CD4-positive, alpha-beta T cell treated with Interleukin-1 beta for 1 hour (primary cell): ENCODE measurements at places on chromosomes 11 and 22.
A peak's percentile ranks its signal among the peaks of the same experiment; 100 is the strongest.

DNA sequence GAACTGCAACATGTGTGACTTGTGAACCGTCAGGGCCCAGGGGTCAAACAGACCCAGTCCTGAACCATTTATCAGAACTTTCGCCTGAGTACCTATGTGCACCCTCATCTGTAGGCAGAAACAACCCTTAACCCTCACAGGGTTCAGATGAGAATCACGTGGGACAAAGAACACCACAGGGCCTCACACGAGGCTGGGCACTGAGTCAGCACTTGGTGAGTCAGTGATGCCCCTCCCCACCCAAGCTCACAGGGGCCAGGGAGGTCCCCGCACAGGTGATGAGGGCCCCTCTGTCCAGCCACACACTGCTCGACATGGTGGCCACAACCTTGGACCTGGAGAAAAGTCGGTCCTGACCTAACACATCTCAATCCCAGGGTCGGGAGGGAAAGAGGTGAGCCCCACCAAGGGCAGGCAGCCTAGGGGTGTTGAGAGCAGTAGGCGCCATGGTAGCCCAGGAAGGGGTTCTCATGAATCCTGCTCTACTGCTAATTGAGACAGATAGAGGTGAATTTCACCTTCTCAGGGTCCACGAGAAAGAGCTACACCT, 176.4 kb downstream of the SHANK2 start:
- DNase-seq = no peak

DNA sequence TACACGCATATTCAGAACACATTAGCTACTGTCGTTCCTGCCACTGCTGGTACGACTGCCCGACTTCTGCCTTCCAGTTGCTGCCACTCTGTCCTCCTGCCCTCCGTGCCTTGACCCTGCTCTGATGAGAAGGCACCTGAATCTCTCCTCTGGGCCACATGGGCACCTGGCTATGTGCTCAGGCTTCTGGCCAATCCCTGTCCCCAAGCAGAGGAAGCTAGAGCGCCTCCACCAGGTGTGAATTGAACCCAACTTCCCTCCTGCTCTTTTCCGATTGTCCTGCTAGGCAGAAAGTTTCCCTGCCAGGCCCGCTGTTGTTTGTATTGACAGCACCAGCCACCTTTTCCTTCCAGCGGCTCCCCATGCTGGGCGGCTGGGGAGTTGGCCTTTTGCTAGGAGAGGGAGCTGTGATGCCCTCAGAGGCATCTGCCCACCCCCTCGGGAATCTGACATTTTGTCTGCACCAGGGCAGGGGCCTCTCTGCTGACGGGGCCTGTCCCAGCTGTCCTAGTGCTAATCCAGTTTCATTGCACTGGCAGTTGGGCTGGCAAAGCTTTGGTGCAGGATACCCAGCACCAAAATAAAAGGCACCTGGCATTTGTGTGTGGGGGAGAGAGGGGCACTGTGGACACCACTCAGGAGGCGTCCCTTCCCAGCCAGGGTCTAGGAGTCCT, 118.0 kb downstream of the GRIK4 start:
- DNase-seq = no peak

GRCh38 chr11:78993802-78994430, 419.3 kb upstream of the NARS2 start:
- DNase-seq = no peak

GRCh38 chr22:48842976-48843375, 984.7 kb downstream of the BRD1 start:
- DNase-seq = no peak

- no peak for DNase-seq
Observed at GRCh38 chr11:111045407-111045803, 200.1 kb upstream of the POU2AF2 start.

DNA sequence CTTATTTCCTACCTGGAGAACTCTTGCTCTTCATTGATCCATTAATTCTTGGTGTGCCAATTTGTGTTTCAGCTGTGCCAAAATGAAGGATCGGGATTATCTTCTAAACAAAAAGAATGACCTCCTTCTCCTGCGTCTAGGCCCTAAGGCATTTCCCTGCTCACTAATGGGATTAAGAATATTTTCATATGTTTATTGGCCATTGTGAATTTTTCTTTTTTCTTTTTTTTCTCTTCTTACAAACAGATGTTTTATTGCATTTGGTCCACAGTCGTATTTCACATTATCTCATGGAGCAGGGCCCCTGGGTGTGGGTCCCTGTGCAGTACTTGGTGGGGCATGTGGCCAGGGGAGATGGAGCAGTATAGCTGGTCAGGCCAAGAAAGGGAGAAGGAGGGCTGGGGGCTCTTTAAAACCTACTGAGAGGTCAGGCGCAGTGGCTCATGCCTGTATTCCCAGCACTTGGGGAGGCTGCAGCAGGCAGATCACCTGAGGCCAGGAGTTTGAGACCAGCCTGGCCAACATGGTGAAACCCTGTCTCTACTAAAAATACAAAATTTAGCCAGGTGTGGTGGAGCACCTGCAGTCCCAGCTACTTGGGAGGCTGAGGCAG, 35.3 kb upstream of the HORMAD2 start:
- no peak for DNase-seq

DNA sequence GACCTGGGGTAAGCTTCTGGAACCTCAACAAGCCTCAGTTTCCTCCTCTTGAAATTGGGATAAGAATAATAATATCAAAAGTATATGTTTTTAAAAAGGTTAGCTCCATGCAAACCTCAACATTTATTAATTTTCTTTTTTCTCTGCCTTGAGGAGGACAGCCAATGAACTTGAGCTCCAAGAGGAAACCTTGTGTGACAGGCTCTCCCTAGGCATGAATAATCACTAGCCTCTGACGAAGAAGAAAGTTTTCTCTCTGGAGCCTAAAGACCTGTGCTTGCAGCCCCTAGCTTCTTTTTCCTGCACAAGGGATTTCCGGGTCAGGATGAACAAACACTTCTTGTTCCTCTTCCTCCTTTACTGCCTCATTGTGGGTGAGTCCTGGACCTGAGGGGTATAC, at the start of gene PATE3:
Gene PATE3, plus strand, starts transcription at position 301 of the 400 bp plus-strand sequence. Its CDS starts 25 bp downstream, at position 326.
- DNase-seq = no peak

DNA sequence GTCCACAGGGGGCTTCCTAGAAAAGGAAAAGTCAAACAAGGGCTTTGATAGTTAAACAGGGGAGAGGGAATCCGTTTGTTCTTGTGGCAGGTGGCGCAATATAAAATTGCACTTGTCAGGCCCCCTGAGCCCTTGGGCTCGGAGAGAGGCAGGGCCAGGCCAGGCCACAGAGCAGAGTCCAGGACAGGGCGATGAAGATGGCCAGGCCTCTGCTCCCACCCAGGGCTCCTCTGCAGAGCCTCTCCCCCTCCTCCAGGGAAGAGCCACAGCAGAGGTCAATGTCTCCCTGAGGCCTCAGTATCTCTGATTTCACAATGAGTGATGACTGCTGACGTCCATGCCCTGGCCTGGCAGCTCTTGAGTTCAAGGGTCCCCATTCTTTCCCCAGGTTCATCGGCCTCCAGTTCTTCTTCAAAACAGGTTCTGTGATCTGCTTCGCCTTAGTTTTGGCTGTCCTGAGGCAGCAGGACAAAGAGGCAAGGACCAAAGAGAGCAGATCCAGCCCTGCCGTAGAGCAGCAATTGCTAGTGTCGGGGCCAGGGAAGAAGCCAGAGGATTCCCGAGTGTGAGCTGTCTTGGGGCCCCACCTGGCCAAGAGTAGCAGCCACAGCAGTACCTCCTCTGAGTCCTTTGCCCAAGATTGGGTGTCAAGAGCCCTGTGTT, 36.4 kb upstream of the TPBGL start:
- DNase-seq = no peak

- DNase-seq = no peak
Observed at GRCh38 chr11:96763244-96763643, 373.4 kb downstream of the JRKL start.

DNA sequence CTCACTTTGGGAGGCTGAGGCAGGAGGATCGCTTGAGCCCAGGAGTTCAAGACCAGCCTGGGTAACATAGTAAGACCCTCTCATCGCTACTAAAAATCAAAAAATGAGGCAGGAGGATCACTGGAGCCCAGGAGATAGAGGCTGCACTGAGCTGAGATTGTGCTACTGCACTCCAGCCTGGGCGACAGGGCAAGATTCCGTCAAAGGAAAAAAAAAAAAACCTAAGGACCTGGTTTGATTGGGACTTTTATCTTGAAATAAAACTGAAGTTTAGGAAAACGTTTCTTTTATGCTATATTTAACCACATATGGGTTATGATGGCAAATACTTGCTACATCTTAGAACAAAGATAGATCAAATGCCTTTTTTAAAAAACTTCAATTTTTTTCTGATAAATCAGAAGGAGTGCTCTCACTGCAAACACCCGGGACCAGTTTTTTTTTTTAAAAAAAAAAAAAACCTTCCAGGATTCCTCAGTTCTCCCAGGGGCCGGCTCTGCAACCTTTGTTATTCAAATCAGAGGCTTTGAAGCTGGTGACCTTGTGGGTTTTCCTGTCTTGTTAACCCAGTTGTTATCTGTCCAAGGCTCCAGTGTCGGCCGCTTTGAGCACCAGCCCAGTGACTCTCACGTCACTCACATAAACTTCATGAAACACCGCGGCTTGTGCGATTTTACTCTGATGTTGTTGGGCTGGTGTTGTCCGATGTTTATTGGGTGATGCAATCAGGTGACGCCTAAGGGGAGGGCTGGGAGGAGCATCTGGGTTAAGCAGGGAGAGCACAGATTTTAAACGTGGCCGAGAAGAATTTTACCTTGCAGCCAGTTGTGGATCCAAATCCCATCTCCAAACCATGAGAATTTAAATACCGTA, 24.7 kb upstream of the SLC22A12 start:
- DNase-seq = peak; percentile 19

GRCh38 chr11:64788321-64789215, 10.2 kb upstream of the SF1 start:
- DNase-seq = no peak

- no peak for DNase-seq
Observed at GRCh38 chr11:26483108-26483507, 89.0 kb downstream of the MUC15 start.

DNA sequence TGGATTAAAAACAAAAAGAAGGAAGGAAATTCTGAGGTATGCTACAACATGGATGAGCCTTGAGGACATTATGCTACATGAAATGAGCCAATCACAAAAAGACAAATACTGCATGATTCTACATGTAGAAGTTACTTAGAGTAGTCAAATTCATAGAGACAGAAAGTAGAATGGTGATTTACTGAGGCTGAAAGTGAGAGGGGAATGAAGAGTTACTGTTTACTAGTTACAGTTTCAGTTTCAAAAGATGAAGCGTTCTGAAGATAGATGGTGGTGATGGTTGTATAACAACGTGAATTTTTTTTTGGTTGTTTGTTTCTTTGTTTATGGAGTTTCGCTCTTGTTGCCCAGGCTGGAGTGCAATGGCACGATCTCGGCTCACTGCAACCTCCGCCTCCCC, 9.5 kb downstream of the OR5P2 start:
- no peak for DNase-seq

- DNase-seq = no peak
Observed at GRCh38 chr11:27201454-27202302, 161.1 kb downstream of the BBOX1 start.

DNA sequence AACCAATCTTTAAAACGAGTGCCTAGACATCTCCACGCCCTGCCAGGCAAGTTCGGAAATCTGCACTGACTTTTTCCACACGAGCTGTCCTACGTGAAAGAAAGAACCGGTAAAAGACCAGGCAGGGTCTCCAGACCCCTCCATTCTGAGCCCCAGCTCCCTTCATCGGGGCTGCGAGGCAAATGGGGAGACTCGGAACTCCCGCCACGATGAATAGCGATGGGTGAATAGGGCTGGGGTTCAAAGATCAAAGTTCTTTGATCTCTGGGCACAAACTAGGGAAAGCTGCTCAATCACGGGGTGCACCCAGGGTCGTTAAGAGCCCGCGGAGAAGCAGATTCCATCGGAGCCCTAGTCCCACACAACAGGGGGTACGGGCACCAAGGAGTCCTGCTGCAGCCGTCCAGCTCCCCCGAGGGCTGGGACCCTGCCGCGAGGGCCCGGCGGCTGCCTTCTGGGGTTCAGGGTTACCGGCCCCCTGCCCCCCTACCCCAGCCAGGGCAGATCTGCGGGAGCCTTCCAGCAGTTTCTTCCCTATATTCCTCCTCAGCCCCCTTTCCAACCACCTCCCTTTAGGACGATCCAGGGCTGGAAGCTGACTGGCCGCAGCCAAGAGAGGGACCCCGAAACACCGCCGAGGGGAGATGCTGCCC, 1.1 kb downstream of the LRP4 start:
- DNase-seq = no peak

DNA sequence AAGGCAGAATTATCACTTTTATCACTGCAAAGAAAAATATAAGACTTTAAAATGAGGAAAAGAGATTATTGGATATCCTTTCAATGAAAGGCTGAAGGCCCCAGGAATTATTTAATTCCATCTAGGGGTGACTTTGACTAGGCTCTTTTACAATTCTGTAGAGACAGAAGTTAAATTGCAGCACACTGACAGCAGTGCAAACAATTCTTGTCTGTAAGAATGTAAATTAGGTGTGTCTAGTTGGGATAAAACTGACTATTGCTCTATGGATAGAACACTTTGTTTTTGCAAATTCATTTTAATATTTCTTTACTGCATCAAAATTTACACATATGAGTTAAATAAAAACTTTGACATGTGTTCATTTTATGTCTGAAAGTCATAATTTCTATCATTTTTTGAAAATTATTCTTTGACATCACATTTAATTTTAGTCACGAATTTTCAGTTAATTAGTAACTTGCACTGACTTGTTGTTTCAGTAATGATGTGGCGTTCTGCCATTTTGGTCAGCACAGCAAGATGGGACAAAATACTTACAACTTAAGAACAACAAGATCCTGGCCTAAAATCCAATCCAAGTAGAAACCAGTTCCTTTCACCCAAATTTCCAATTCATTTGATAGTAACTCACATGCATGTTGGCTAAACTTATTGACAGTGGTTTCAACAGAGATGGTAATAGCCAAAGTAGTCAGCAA, 75.1 kb downstream of the SLC36A4 start:
- no peak for DNase-seq

DNA sequence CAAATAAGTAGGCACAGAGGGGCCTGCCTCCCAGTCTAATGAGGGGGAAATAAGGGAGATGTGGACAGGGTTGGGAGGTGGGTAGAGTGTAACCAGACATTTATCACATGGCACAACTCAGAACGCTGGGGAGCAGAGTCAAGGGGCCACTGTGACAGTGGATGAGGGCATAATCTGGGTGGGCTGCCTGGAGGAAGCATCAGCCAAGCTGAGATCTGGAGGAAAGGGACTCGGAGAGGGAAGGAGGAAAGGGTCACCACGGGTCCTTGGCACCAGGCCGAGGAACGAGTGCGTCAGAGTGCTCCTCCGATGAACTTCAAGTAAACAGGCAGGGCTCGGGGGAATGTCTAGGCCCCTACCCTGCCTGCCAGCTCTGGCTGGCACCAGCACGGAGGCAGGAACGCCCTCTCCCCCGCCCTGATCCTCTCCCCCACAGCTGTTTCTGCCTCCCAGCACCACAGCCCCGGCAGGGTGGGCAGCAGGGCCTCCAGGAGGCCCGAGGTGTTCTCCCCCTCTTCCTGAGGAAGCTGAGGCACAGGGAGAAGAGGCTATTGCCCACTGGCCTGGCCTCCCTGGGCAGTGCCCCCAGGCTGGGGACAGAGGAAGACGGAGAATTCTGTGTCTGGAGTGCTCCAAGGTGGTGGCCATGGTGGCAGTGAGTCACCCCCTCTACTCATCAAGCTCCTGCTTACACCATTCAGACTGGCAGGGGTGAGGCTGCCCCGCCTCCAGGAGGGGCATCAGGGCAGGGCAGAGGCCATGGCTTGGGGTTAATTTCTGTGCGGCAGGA, 4.2 kb downstream of the ALDH3B1 start:
- DNase-seq = no peak
